Activated naive CD4-positive, alpha-beta T cell treated with Interleukin-2 at 50 U/mL for 16 hours (primary cell): ENCODE measurements at places on chromosomes 3 and 15.

- DNase-seq: no peak
Observed at GRCh38 chr3:143978263-143978631, 6.6 kb downstream of the DIPK2A start.

- no peak for DNase-seq
Observed at GRCh38 chr15:46091860-46092450, 457.1 kb downstream of the SQOR start.

GRCh38 chr3:100169201-100169920 is 55.1 kb upstream of the FILIP1L start:
- DNase-seq: no peak

DNA sequence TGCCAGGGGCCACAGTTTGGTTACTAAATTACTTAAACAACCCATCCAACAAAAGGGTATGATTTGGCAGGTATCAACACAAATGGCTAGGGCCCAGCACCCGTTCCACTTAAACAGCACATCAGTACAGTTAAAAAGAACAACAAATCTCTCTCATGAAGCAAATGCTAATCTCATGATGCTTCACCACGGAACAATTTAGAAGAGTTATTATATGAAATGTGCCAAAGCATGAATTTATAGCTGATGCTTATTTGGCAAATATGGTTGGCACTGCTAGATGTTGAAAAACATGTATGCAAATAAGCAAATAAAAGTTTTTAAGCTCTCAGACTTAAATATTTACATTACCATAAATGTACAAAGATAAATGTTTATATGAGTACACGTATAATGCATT is 2.3 kb downstream of the PEAK1 start:
- no peak for DNase-seq

GRCh38 chr3:128080323-128081080 is 28.3 kb downstream of the SEC61A1 start:
- no peak for DNase-seq

DNA sequence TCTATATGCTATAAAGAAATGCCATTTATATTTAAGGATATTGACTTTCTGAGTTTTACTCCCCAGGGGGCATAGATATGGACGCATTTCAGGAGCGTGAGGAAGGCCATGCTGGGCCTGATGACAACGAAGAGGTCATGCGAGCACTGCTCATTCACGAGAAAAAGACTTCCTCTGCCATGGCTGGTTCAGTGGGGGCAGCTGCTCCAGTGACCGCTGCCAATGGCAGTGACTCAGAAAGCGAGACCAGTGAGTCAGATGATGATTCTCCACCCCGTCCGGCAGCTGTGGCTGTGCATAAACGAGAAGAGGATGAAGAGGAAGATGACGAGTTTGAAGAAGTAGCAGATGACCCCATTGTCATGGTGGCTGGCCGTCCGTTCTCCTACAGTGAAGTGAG is 38.4 kb downstream of the GTF2E1 start:
- no peak for DNase-seq
